Natural killer cell treated with Interleukin-12 subunit alpha and Interleukin-12 subunit beta and Interleukin-15 and Interleukin-18, amount 100 ng/mL, for 72 hours (primary cell): ENCODE measurements at places on chromosomes 5 and 9.

- DNase-seq: no peak
These were observed 38.5 kb downstream of the CYSTM1 start for GRCh38 chr5:140213370-140213983.

- DNase-seq: no peak
These were observed 157.7 kb upstream of the POU5F2 start for GRCh38 chr5:93899026-93899600.

GRCh38 chr9:8879284-8879683 is 1079.7 kb upstream of the DMAC1 start:
- DNase-seq: no peak

GRCh38 chr9:128532581-128532980 is 19.8 kb upstream of the SPTAN1 start:
- no peak for DNase-seq

DNA sequence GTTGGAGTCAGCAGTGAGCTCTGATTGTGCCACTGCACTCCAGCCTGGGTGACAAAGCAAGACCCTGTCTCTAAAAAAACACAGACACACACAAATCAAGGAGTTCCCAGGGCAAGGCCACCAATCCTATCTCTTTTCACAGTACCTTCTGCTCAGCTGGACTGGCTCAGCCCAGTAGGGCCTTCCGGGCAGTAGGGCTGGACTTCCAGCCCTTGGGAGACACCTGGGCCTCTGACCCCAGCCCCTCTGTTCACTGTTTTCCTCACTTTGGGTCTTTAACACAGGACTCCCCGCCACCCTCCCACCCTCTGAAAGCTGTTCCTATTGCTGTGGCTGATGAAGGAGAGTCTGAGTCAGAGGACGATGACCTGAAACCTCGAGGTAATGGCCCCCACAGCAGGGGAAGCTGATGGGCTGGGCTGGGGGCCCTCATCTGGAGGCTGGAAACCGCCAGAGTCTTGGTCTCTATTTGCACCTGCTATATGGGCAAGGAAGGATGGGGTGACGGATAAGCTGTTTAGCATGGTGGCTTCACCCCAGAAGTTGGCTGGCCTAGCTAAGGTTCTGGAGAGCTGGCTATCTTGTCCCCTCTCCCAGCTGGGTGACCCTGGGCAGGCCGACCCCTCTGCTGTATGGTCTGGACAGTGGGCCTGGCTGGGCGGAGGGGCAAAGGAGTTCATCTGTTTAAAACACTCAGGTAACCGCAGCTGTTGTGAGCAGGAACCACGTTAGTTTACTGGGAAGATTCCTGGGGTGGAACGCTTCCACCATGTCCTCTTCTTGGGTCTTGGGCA is 25.6 kb downstream of the USP20 start:
- DNase-seq: no peak

- DNase-seq: no peak
These were observed 13.8 kb downstream of the PROP1 start for GRCh38 chr5:177982072-177982727.
